ENCODE measurements at places on chromosomes 13 and 19.

DNA sequence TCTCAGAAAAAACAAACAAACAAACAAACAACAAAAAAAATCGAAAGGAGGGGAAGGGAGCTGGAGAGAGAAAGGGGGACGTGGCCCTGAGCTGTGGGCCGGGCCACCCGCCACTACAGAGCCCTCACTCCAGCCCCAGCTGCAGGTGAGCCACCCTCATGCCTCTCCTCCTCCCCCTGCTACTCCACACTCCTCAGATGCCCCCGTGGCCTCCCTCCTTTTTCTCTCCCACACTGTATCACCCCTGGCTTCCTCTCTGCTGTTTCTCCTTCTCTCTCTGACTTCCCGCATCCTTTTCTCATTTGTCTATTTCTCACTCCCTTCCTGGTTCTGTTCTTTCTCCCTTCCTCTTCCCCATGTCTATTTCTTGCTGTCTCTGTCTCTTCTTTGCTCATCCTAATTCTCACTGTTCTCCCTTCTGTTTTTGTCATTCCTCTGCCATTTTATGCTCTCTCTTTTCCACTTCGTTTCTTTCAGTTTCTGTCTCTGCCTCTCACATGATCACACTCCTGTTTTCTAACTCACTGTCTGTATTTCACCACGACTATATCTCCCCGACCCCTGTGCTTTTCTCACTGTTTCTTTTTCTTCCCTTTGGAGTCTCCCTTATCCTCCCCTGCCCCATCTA is 2.7 kb downstream of the KLK2 start:
- no peak for DNase-seq

- no peak for DNase-seq
Observed at GRCh38 chr13:47415048-47415447, 518.2 kb upstream of the HTR2A start.

GRCh38 chr19:8494158-8494557 is 8.3 kb downstream of the PRAM1 start:
- DNase-seq = no peak

- no peak for DNase-seq
Observed at GRCh38 chr13:50945669-50946068, 36.1 kb downstream of the RNASEH2B start.

DNA sequence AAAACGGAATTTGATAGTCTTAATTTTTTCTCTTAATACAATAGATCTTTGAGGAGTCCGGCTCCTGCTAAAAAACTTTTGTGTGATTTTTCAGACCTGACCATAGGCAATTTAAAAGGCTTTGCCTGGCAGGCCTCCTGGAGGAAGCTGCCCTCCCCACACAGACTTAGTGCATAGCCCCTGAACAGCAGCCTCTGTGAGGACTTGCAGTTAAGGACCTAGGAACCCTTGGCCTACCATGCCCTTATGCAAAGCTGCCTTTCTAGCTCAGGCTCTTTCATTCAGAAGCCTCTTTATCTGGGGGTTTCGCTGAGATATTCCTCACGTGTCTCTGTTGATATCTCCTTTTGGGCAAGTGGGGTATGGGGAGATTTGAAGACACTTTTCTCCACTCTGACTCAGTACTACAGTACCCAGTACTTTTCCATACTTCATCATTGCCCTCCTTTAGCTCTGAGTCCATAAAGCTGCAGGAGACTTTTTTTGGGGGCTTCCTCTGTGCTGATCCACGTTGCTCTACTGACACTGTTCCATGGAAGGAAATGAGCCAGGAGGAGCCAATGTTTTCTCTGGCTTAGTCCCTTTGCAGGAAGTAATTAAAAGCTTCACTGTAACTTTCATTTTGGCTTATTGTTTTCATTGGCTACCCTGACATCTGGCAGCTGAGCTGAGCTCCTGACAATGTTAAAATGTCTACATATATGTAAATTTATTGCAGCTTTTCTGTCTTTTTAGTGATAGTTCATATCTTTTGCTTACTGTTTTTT is 283.1 kb downstream of the TDRD3 start:
- no peak for DNase-seq

- DNase-seq = no peak
Observed at GRCh38 chr19:36023432-36023831, 9.2 kb downstream of the CLIP3 start.

- no peak for DNase-seq
Observed at GRCh38 chr13:71866335-71867130, 471 bp downstream of the DACH1 start.

DNA sequence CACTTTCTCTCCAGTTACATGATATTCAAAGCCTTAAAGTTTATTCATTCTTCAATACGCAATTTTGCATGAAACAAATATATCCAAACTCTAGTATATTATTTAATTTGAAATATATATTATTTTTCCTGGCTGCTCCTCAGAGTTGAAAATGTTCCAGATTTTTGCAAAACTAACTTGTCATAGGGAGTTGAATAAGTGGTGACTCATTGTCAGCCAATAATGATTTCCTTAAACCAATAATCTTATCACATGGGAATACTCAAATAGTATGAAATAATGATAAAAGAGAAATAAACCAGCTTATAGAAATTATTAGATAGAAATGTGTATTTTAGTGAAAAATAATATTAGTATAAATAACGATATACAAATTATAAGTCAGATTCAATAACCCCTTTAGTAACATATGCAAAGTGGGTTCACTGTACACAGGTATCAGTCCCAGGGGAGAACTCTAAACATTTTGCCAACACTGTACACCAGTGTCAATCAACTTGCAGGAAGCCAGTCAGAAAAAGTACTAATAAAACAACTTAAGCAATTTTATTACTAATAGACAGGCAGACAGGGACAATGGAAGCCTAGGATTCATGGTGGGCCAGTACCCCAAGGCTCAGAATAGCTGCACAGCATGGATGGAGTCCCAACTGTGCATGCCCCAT is 222.6 kb upstream of the KLHL1 start:
- no peak for DNase-seq

DNA sequence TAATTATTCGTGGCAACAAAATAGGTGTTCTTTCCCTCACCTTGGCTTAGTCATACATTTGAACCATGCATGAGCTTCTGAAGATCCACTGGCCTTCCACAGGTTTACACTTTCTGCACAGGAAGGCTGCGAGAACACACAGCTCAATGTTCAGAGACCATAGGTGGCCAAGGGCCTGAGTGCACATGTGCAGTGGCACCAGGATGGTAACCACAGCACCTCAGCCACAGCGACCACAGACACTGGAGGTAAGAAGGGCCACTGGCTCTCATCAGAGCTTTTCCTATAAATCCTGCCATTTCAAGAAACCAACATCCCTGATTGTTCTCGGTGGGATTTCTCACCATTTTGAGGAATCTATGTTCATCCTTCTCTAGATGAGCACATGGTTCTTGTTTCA is 1.6 kb downstream of the DCLK1 start:
- DNase-seq = no peak

- no peak for DNase-seq
Observed at GRCh38 chr19:18594824-18595373, 6.3 kb downstream of the REX1BD start.

DNA sequence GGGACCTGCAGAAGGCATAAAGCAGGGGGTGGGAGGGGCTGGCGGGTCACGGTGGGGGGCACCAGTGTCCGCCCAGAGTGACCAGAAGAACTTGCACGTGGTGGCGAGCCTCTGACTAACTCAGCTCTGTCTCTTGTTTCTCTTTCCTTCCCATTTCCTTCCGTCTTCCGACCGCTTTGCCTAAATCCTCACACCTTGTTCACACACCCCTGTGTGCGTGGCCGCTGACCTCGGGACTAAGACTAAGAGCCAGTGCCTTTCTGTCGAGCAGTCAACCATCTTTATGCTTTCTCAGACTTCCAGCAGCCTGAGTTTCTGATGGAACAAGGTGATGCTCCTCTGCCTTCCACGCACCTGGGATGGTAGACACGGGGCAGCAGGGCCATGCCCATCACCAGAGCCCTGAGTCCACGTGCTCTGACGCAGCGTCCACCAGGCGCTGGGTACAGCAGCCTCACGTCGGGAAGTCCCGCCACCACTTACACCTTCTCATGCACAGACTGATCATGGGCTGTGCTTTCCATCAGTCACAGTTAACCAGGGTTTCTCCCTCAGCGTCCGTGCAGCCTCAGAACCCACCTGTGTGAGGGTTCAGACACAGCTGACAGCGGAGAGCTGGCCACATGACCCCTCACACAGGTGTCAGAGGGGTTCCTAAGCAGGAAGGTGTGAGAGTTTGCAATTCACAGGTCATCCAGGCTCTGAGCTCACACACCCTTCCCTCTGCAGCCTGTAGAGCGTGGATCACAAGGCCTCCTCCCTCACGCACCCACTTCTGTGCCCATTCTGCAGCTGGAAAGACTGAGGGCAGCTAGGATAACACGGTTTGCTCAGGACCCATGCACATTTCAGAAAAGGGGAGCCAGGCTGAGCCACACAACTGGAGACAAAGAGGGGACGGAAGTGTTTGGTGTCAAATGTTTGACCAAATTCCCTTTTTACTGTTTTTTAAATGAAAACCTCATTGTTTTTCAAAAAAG is 90.7 kb upstream of the MCF2L start:
- DNase-seq = no peak

- DNase-seq = no peak
Observed at GRCh38 chr13:109208522-109208921, 577.9 kb downstream of the IRS2 start.

GRCh38 chr13:81106348-81106747 is 765.4 kb upstream of the SPRY2 start:
- DNase-seq = no peak

GRCh38 chr19:418761-419671 is 10.1 kb upstream of the C2CD4C start:
- no peak for DNase-seq

DNA sequence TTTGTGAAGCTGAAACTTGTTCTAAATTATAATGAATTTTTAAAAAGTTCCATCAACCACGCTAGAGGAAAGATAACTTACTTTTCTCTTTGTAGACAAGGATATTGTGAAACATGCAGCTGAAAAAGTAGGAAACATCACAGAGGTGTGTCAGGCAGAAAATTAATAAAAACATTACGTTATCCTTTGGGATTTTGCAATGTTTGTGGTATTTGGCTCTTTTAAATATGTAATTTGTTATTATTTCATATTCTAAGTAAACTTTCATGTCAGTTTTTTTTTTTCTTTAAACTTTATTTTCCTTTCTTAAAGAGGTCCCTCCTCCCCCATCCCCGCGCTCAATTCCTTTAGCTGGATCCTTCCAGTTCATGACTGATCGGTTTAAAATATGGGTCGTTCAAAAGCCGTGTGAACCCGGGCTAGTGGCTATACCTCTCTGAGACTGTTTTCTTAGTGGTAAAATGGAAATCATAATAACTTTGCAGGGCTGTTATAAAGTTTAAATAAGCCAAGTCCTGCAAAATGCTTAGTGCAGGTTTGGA is 740 bp upstream of the CCDC61 start:
- DNase-seq = no peak

- no peak for DNase-seq
Observed at GRCh38 chr13:33228648-33229445, 56.7 kb downstream of the STARD13 start.

- no peak for DNase-seq
Observed at GRCh38 chr13:21139374-21139773, 37.0 kb downstream of the SKA3 start.

- no peak for DNase-seq
Observed at GRCh38 chr13:43528992-43529391, 257.8 kb downstream of the ENOX1 start.

DNA sequence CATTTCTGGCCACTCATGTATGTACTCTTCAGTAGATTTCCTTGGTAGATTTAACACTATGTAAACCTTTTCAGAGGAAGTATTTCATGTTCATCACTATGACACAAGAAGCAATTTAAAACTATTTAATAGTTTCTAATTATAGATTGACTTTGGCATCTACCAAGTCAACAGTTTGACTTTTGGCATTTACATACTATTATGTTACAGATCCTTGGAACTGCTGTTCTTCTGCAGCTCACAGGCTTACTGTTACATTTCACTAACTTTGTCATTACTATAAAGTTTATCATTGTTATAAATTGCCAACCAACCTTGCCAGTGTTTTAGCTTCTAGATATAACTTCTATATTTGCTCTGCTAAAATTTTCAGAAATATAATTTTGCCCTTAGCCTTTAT is 18.7 kb downstream of the SUPT20H start:
- no peak for DNase-seq

DNA sequence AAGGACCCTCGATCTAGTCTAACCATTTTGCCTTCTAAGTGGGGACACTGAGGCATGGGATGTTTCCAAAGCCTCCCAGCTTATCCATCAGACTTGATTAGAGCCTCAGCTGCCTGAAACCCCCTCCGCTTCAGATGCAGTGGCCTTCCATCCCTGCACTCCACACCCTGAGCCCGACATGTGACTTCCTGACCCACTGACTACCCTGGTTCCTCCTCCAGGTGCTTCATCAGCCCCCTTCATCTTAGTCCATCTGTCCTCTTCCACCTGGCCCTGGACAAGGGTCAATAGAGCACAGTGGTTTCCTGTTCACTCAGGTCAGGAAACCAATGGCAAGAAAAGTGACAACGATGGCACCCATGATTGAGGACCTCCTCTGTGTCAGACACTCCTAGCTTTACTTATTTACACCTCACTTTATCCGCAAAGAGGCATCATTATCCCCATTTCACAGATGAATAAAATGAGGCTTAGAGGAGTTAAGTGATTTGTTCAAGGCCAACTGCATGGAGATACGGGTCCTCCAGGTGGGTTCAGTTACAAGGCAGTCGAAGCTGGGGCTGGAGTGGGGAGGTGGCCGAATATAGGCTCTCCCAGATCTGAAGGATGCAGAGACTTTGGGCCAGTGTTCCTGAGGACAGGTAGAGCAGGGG is 81.6 kb upstream of the TM9SF2 start:
- no peak for DNase-seq

DNA sequence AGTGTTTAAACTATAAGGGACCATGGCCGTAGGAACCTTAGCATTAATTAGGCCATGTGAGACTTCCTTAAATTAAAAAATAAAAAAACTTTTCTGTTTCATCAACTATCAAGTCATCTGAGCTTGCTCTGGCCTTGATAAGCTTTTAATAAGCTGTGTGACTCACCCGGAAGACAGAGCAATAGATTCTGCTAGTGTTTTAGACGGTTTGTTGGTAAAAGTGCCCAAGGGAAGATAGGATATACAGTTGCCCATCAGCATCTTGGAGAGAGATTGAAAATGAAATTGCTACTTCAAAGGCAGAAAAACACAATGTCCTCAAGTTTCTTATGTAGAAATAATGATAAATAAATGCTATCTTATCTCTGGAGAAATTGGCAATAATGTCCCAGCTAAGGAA is 31.2 kb upstream of the RCBTB2 start:
- no peak for DNase-seq

- peak; percentile 4 for DNase-seq
Observed at GRCh38 chr13:29901710-29902631, 51.6 kb upstream of the UBL3 start.

DNA sequence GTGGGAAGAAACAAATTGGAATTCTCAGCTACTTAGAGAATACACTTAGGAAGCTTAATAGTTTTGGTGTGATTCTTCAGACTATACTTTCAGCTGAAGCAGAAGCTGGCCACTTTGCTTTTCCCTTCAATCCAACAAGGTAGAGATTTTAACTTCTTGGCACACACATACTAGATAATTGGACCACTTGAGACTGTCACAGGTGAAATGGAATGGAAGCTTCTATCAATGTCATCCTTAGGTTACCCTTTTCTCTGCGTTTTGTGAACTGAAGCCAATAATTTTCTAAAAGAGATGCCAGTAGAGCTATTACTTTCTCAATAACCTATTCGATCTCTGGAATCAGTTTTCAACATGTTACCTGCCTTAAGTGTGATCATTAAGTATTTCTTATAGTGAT is 405.3 kb downstream of the PCDH20 start:
- DNase-seq = no peak

GRCh38 chr13:100300708-100301107 is 211.8 kb downstream of the PCCA start:
- DNase-seq = no peak

GRCh38 chr13:30079501-30079900 is 227.8 kb downstream of the KATNAL1 start:
- DNase-seq = no peak
